ENCODE measurements at places on chromosomes 7 and 10. TPM values are rescaled to one million over a fixed set of nuclear protein-coding genes. Genes with fewer than 3 reads are reported as not detected.

OSBPL3 gene
- total RNA-seq: 11.7 TPM

ZPBP gene
- not detected for total RNA-seq

KEL gene
- total RNA-seq: 0.08 TPM

GRM8 gene
- not detected for total RNA-seq

PDE1C gene
- 2.5 TPM for total RNA-seq

PDLIM1 gene
- total RNA-seq: 293 TPM

APBB1IP gene
- 5.2 TPM for total RNA-seq

STEAP2 gene
- total RNA-seq: 3.9 TPM

DGKI gene
- total RNA-seq: 0.19 TPM

MEPCE gene
- 41.0 TPM for total RNA-seq

OPN1SW gene
- total RNA-seq: not detected

GTF2I gene
- total RNA-seq: 87.5 TPM

MYO1G gene
- 0.27 TPM for total RNA-seq

ANXA8L1 gene
- total RNA-seq: 122 TPM

OGDHL gene
- total RNA-seq: 0.46 TPM

OR2A14 gene
- total RNA-seq: not detected

LRIT1 gene
- total RNA-seq: not detected

SLC18A3 gene
- total RNA-seq: not detected

MRLN gene
- not detected for total RNA-seq

SAMD9L gene
- total RNA-seq: 0.55 TPM

GNGT1 gene
- not detected for total RNA-seq

CDHR1 gene
- 0.07 TPM for total RNA-seq

NPTX2 gene
- total RNA-seq: 0.12 TPM

PTF1A gene
- not detected for total RNA-seq

FANK1 gene
- total RNA-seq: 1.8 TPM
